Activated T-cell treated with anti-CD3 and anti-CD28 coated beads, Interleukin-2, amount 50 U/mL, for 72 hours (primary cell): ENCODE measurements at places on chromosomes 13 and 19. TPM values are rescaled to one million over a fixed set of nuclear protein-coding genes. Genes with fewer than 3 reads are reported as not detected.

Gene COL4A1
- total RNA-seq = 0.19 TPM

Gene SLITRK6
- total RNA-seq = not detected

Gene SMIM44
- not detected for total RNA-seq

Gene CBARP
- total RNA-seq = 0.38 TPM
